Stimulated activated naive CD4-positive, alpha-beta T cell (primary cell): ENCODE measurements at places on chromosomes 13 and 19.

- no peak for DNase-seq
Observed at GRCh38 chr13:51063909-51064308, 47.2 kb downstream of the C13orf42 start.

DNA sequence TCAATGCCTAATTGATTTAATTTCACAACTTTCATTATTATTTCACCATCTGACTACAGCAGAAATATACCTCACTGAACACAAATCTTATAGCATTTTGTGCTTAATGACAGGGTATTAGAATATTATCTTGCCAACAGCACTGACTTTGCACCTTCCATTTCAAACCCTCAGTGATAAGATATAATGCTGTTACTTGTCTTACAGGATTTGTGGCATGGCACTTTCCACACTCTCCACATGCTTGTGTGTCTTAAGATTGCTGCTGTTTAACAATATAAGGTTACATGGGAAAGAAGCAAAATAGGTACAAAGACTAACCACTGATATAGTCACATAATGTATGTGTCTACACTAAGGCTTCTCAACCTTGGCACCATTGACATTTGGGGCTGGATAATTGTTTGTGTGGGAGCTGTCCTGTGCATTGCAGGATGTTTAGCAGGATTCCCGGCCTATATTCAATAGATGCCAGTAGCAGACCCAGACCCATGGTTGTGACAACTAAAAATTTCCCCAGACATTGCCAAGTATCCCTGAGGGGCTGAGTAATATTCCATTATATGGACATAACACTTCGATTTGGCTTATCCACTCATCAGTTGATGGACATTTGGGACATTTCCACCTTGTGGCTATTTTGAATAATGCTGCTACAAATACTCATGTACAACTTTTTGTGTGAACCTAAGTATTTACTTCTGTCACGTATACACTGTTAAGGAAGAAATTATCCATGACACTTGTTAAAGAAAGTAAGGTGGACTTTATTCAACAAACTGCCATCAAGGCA, 5.7 kb upstream of the DIAPH3 start:
- DNase-seq: no peak

GRCh38 chr13:53068585-53069520, 40.2 kb downstream of the OLFM4 start:
- DNase-seq: no peak

GRCh38 chr13:27264648-27265047, 6.0 kb upstream of the RASL11A start:
- no peak for DNase-seq

GRCh38 chr13:91384896-91385295, 13.5 kb upstream of the GPC5 start:
- DNase-seq: no peak

GRCh38 chr13:114031631-114032030, 57.8 kb upstream of the C13orf46 start:
- DNase-seq: no peak

DNA sequence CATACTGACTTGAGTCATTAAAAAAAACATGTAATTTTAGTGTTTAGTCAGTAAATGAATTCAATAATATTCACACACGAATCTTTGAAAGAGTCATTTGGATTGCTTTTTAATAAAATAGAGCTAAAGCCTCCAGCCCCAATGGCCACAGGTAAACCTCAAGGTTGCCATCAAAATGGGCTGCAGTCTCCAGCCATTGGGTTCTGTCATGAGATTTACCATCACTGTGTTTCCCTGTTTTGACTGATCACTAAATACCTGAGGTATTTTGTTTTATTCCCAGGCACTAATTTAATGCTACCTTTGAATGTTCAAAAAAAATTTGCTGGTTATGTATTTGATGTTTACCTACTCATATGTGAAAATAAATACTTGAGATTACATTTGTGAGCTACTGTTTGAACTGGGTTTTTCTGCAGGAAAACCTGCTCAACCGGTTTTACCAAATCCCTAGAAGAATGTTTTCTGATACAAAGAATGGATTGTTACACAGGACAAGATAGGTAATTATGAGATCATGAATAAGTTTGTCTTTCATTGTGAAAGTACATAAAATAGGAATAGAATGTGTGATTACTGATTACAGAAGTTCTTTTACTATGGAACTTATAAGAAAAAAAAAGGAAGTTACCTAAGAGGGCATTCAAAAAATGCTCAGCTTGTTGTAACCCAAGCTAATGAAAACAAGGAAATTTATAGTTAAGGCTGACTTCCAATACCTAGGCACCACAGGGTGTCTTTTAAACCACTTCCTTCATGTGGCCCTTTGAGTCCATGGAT, 391.3 kb downstream of the EFNB2 start:
- no peak for DNase-seq

DNA sequence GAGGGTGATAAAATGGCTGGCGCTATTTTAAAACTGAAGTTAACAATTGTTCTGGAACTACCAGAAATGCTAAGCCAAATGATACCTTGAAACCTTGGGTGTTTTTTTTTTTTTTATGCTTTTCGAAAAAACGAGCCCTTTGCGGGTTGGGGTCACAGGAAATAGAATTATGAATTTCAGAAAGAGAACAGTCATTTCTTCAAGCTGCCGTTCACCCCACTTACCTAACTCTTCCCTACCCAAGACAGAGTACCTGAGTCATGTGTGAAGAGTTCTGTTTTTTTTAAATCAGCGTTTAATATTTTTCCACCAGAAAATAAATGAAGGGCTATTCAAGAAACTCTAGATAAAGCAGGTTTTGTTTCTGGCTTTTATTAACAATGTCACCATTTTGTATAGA, 35.3 kb downstream of the KLF2 start:
- DNase-seq: peak; percentile 53

DNA sequence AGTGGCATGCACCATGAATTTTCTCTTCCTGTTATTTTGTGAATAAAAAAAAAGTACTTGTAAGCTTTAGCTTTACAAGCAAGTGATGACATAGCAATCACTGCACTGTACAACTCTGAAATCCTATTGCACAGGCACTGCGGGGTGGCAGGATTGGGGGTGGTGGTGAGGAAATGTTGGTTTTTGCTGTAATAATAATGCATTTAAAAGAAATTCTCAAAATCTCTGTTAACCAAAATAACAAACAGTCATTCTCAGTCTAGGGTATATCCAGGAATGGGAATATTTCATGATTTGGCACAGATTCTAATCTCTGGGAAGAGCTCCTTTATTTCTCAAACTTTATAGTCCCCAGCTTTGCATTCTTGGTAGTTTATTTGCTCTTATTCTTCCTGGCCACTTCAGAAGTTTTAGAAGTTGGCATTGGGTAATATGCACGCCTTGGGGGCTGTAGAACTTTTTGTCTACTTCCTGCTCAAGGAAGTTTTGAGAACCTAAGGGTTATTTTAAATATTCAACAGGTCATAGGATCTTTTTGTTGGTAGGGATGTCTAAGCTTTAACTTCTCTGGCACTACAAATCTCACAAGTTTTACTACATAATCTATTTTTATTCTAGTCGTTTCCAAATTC, 353.0 kb upstream of the KLF12 start:
- DNase-seq: no peak

DNA sequence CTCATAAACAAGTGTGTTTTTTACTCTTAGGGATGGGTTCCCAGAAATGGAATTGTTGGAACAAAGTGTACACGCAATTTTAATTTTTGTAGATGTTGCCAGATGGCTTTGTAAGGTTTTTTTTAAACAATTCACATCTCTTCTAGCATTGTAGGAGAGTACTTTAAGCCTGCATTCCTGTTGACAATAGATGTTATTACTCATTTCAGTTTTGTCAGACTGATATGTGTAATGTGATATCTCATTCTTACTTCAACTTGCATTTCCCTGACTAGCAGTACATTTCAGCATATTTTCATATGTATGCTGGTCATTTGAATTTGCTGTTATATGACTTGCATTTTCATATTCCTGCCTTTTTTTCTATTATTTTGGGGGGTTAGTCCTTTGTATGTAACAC, 186.6 kb upstream of the SLITRK6 start:
- DNase-seq: no peak

- no peak for DNase-seq
Observed at GRCh38 chr13:102325321-102325720, 76.5 kb downstream of the FGF14 start.

GRCh38 chr13:83796364-83796763, 85.9 kb downstream of the SLITRK1 start:
- no peak for DNase-seq

DNA sequence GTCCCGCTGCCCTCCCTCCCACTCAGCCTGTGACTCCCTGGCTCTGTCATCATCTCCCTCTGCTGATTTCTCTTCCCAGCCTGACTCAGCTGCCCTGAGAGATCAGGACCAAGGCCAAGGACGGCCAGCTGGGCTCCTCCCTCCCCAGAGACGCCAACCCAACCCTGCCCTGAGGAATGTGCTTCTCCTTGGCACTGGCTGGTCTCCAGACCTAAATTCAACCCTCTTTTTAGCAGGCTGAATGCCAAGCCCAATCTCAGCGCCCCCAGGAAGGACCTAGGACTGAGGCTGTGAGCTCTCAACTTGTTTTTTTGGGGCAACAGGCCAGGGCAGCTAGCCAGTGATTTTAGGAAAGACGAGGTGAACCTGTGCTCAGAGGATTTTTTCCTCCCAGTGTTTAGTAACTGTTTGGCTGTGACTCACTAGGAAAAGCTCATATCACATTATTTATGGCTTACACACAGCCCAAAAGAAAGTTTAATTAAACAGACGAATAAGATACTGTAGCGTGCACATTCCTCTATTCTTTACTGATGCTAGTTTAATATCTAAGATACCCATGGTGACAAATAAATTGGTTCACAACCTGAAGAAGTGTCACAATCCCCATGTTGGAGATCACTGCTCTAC, 7.4 kb upstream of the IGFL1 start:
- no peak for DNase-seq
